Activated CD4-positive, alpha-beta T cell treated with anti-CD3 and anti-CD28 coated beads, Interleukin-2, amount 50 U/mL, for 24 hours (primary cell): ENCODE measurements at places on chromosomes 5 and 9.
A peak's percentile ranks its signal among the peaks of the same experiment; 100 is the strongest.

DNA sequence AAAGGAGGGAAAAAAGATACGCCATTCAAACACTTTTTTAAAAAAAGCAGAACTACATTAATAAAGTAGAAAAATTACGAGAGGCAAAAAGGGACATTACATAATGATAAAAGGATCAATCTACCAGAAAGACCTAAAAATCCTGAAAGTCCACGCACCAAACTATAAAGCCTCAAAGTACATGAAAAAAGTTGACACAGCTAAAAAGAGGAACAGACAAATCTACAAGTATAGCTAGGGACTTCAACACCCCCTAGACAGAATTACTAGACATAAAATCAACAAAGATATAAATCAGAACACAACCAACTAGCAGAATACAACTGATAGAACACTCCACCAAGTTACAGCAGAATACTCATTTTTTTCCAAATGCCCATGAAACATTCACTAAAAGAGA lies 11.1 kb downstream of the CAMSAP1 start:
- no peak for DNase-seq

- no peak for DNase-seq
Measured at GRCh38 chr9:18006591-18006990, 427.7 kb downstream of the SH3GL2 start.

- no peak for DNase-seq
Measured at GRCh38 chr5:10635867-10636350, 72.0 kb downstream of the ANKRD33B start.

GRCh38 chr5:142512043-142513042 lies 173.5 kb downstream of the FGF1 start:
- no peak for DNase-seq

DNA sequence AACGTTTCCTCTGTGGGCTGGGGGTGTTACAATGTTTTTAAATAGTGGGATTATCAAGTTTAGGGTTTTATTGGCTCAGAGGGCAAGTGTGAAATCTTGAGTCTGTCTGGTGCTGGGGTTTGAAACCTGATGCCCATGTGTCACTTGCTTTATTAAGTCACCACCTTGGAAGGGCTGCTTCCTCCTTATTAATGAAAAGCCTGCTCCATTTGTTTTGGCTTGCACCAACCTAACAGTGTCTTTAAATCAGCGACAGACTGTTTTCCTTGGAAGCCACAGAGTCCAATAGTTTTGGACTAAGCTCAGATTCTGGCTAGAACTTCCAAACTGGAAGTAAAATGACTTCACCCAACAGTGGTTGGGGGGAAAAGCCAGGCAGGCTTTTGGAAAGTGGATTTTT lies 10.7 kb upstream of the PALM2AKAP2 start:
- DNase-seq: no peak

- no peak for DNase-seq
Measured at GRCh38 chr5:119353686-119354366, 2.0 kb upstream of the TNFAIP8 start.

- no peak for DNase-seq
Measured at GRCh38 chr9:99158629-99159028, 53.7 kb downstream of the TGFBR1 start.

DNA sequence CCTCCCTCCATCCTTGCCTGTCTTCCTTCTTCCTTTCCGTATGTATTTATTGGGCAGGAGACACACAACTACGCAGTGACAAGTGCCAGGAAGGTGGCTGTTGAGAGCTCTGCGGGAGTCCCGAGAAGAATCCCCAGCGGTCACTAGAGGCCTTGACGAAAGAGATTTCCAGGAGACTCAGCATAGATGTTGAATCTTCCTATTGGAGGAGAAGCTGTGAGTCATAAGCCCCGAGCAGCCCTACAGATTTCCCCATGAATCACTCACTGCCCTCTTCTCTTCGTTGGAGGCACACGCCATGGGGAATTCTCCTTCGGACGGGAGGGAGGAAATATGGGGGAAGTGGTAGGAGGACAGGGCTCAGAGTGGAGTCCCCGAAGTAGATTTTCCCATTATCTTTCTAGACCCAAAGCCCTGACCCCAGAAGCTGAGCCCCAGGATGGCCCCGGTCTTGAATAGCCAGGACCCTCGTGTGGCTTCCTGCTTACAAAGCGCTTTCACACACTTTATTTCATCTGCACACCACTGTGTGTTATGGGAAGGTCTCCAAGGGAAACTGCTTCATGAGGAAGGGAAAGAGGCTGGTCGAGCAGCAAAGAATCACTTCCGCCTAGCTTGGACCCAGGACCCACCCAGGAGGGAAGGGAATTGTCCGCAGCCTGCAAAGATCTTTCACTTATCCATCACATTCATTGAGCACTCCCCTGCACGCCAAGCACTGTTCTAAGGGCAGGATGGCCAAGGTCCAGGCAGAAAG lies 12.7 kb downstream of the DUSP1 start:
- no peak for DNase-seq

DNA sequence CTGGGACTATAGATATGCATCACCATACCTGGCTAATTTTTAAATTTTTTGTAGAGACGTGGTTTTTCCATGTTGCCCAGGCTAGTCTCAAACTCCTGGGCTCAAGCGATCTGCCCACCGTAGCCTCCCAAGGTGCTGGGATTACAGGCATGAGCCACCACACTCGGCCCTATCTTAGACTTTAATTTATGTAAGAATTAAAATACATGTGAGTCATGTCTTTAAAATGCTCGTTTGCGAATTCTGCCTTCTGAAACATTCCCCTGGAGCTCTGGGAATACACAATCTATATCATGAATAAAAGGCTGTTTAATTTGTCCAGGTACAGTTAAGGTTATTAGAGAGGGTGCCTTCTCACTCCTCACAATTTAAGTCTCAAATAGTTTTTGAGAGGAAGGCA lies 32.8 kb downstream of the RHOBTB3 start:
- DNase-seq: no peak

- no peak for DNase-seq
Measured at GRCh38 chr5:90480699-90481098, 6.0 kb downstream of the POLR3G start.

DNA sequence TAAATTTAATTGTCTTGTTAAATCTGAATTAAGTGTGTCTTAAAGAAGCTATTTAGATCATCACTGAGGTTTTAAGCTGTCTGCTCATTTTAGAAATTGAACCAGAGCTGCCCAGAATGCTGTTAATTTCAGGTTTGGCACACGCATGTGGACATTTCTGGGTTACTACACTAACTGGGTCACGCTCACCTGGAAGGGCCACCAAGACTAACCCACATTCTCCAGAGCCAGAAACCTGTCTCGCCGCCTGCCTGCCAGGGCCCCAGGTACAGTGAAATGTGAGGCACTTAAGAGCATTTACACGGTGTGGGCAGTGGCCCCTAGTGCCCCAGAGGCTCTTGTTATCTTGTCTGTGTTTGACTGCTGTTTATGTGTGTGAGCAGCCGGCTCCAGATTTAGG lies 46.6 kb downstream of the ATP10B start:
- no peak for DNase-seq

DNA sequence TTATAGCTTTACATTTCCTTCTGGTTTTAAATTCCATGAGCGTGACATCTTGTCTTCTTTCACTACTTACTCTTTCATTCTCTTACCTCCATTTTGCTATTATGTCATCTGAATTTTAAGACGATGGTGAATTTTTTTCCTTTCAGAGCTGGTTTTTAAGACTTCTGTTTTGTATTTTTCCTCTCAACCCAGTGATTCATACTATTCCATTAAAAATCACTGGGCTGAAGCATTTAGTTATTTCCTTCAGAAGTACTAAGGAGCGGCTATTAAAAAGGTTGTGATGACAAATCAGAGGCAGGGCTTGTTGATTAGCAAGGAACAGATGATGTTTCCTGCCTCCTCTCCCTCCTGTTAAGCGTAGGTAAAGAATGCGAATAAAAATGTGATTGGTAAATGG lies 16.5 kb downstream of the AGXT2 start:
- no peak for DNase-seq

DNA sequence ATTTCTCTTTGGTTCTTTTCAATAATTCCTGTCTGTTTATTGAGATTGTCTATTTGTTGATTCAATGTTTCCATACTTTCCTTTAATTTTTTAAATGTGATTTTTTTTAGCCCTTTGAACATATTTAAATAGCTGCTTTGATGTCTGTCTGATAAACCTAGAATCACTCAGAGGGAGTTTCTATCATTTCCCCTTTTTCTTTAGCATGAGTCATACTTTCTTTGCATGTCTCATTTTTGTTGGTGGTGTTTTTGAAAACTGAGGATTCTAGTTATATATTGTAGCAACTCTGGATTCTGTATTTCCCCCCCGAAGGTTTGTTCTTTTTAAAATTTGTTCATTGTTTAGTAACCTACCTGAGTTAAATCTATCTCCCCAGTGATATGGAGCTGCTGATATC lies 24.2 kb upstream of the ZNF618 start:
- no peak for DNase-seq

DNA sequence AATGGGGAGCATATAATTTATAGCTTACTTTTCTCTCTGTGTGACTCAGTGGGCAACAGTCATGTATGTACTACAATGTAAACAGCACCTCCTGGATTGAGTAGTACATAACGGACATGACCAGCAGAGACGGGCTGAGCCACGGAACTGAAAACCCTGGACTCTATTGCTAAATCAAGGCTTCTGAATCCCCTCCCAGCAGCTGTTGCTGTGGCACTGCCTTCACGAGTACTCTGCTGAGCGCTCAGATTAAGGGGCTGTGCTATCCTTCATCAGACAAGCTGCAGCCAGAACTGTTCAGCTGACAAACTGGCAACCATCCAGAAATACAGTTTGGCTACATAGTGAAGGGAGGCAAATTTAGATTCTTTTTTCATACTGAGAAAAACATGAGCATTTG lies 131.3 kb upstream of the CCDC180 start:
- DNase-seq: no peak

DNA sequence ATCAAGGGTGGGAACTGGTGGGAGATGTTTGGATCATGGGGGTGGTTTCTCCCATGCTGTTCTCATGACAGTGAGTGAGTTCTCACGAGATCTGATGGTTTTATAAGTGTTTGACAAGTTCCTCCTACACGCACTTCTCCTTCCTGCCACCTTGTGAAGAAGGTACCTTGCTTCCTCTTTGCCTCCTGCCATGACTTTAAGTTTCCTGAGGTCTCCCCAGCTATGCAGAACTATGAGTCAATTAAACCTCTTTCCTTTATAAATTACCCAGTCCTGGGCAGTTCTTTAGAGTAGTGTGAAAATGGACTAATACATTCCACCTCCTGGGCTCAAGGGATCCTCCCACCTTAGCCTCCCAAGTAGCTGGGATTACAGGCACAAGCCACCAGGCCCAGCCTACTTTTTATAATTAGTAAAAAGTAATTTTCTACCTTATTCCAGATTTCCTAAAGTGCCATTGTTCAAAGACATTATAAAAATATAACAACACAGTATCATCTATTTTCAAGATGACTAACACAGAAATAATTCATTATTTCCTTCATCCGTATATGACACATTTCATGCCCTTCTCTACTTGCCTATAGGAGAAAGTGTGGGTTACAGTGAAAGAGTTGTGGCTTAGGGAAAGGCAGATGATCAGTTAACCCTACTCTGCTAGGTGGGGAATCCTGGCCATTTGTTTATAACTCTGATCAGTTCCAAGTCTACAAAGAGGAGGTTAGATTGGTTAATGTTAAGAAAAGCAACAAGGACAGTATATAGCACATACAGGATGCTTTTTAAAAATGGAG lies 99.9 kb downstream of the TTC39B start:
- DNase-seq: peak; percentile 11

DNA sequence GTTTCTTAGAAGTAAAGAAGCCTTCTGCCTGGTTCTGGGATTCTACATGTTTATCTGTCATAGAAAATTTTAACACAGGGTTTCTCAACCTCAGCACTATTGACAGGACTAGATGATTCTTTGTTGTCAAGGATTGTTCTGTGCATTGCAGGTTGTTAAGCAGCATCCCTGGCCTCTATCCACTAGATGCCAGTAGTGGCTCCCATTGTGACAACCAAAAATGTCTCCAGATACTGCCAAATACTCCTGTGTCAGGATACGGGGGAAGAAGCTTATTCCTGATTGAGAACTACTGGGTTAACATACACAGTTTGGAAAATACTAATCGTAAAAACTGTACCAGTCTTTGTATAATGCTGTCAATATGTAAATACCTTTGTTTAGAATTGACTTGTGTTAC lies 167.1 kb downstream of the NIPBL start:
- no peak for DNase-seq

DNA sequence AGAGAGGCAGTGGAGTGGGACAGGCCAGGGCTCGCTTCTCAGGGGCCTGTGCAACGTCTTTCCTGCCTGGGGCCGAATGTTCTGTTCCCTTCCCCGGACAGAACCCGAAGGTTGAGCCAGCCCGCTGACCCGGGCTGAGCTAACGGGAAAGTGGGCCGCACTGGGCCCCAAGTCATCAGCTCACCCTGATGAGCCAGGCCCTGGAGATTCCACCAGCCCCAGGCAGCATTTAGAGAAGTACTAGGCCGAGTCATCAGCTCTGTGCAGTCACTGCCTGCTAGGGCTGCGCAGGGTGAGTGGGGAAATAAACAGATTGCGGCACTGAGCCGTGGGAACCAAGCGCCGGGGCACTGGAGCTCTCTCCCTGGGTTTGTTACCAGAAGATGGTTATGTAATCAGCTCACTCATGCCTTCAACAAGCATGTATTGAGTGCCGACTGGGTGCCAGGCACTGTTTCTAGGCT lies 29.1 kb upstream of the DUSP1 start:
- DNase-seq: no peak

DNA sequence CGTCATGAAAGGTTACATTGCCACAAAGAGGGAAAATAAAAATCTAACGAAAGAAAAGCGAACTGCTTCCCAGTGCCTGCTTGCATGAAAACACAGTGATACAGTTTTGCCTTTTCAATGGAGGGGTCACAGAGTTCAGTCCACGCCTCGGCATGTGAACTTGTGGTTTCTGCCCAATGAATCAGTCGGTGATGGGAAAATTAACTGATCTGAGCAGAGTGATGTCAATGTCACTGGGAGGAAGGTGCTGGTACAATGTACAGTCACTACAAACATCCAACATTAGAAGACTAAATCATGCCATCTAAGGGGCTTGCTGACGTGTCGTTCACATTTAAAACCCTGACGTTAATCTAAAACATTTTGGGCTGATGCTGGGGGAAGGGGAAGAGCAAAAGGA lies 151.8 kb upstream of the MSX2 start:
- no peak for DNase-seq

DNA sequence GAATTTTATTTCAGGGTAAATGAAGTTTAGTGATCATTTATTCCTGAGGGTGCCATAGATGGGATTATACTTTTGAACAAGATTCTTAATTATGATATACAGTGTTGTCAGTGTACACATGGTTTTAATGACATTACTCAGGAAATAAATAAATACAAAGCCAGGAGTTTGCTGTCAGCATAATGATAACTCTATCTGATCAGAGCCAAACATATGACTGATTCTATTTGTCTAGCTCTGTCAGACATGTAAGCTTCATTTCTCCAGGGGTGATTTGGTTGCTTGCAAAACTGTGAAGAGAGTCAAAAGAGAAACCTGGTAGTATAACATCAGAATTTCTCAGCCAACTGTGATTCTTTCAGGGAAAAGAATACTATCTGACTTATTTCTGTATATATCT lies 1425.8 kb upstream of the C9orf72 start:
- no peak for DNase-seq

GRCh38 chr9:133477992-133478850 lies 678 bp downstream of the SLC2A6 start:
- DNase-seq: no peak
